Heart left ventricle (tissue), 16 donors: ENCODE measurements at places on chromosomes 6 and 20.

DNA sequence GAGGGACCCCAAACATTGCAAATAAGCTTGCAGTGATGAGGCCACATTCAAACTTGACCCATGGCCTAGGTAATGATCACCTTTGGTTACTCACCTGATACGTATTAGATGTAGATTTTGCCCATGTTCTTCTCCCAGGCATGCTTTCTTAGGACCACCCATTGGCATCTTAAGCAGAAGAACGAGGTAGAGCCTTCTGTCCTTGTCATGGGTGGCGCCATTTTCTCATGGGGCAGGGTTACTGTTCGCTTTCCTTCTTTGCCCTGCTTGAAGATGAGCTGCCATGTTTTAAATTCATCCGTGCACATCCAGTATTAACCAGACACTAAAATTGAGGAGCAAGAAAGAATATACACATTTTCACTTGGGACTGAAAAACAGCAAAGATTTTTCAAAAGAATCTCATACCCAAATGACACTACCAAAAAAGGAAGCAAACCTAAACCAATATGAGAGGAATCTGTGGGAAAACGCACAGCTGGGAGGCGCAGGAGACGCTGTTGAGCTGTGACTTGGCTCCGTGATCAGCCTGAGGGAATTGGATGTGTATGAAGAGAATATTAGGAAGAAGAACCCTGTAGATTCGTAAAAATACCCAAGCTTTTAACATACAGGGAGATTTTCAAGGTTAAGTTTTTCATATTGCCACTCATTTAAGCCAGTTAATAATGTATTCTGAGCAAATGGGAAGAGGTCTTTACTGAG lies 36.6 kb downstream of the GMPR start:
- no peak for DNase-seq

DNA sequence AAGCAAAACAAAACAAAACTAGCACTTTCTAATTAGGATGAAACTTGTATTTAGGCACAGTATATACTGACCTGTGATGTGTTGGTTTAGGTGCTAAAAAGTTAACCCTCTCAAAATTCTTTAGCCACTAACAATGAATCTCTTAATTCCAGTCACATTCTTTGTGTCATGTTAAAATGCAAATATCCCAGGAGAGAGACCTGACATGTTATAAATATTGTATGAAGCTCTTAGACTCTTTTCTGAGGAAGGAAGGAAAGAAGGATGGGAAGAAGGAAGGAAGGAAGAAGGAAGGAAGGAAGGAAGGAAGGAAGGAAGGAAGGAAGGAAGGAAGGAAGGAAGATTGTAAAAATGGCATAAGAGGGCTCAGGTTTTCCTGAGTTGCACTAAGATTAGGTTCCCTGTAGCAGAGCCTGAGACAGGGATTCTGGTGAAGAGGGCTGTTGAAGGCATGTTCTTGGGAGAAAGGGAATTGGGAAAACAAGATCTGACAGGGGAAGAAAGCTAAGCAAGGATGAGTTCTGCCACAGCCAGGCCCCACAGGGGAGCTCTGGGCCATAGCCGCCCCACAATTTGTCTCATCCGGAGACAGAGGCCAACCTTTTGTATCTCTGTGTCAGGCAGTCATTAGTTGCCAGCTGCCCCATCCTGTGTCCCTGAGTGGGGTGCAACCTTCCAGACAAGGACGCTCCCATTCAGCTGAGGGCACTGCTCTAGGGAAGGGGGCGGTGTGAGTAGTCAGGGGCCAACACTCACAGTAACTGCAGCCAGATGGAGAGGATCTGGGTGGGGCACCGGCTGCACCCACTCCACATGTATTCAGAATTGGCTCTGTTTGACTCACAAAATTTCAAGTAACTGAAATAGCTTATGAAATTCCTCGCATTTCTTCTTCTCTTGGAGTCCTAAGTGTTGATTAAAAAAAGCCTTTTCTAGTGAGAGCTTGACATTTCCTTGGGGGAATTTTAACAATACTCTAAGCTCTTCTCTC lies 189.3 kb upstream of the ARG1 start:
- DNase-seq, result no peak

DNA sequence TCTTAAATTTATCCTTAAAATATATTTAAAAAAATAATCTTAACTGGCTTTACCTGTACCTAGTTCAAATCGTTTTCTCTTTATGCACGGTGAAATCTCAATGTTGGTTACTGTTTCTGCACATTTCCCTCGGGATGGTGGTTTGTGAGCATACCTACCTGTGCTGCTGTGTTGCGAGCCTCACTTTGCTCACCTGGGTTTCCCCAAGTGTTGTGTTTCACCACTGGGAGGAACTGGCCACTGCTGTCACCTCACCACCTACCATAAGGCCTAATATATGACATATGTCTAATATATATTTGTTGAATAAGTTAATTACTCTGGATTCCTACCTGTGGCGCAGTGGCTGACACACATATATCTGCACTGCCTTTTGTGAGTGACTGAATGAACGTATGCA lies 493.5 kb upstream of the FLRT3 start:
- no peak for DNase-seq

DNA sequence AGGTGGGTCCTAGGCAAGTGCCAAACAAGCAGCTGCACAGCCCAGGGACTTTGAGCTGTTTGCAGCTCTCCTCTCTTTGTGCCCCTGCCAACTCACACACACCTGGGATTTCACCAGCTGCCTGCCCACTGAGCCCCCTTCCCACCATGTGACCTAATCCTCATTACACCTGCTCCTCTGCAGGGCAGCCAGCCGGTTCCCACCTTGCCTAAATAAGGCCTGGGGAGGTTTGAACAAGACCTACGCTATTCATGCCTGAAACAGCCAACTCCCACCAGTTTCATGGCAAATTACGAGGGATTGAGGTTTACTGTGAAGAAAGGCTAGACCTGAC lies 92.6 kb upstream of the SOX4 start:
- no peak for DNase-seq

DNA sequence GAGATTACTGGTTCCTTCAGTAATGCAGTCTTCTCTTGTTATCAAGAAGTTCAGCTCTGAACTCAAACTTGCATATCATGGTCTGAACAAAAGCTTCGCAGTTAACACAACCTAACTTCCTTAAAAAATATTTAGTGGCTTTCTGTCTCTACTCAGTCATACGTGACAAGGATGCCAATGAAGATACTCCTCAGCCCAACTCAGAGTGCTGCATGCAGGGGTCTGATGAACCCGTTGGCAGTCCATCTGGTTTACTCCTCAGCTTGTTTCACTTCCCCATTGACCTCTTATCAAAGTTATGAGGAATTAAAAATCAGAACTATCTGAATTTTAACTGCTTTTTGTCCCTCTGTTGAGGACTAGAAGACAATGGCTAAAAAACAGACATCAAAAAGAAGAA lies 56.6 kb upstream of the RIN2 start:
- no peak for DNase-seq

GRCh38 chr20:63232235-63233060 lies 3.3 kb upstream of the BIRC7 start:
- DNase-seq, result no peak

- no peak for DNase-seq
Measured at GRCh38 chr6:108937170-108937569, 88.9 kb downstream of the ARMC2 start.

- no peak for DNase-seq
Measured at GRCh38 chr6:161342039-161342438, 68.2 kb upstream of the AGPAT4 start.

- no peak for DNase-seq
Measured at GRCh38 chr6:156842598-156843250, 65.5 kb downstream of the ARID1B start.
